ENCODE measurements at places on chromosomes 1 and 21. TPM values are rescaled to one million over a fixed set of nuclear protein-coding genes. Genes with fewer than 3 reads are reported as not detected.

KPRP gene
- total RNA-seq: 0.78 TPM

GRCh38 chr1:231369282-231369681 is 31.2 kb downstream of the SPRTN start:
- DNase-seq: no peak

GNAT2 gene
- not detected for total RNA-seq

CYP2J2 gene
- total RNA-seq: 8.5 TPM

CAMK1G gene
- total RNA-seq: not detected

DNA sequence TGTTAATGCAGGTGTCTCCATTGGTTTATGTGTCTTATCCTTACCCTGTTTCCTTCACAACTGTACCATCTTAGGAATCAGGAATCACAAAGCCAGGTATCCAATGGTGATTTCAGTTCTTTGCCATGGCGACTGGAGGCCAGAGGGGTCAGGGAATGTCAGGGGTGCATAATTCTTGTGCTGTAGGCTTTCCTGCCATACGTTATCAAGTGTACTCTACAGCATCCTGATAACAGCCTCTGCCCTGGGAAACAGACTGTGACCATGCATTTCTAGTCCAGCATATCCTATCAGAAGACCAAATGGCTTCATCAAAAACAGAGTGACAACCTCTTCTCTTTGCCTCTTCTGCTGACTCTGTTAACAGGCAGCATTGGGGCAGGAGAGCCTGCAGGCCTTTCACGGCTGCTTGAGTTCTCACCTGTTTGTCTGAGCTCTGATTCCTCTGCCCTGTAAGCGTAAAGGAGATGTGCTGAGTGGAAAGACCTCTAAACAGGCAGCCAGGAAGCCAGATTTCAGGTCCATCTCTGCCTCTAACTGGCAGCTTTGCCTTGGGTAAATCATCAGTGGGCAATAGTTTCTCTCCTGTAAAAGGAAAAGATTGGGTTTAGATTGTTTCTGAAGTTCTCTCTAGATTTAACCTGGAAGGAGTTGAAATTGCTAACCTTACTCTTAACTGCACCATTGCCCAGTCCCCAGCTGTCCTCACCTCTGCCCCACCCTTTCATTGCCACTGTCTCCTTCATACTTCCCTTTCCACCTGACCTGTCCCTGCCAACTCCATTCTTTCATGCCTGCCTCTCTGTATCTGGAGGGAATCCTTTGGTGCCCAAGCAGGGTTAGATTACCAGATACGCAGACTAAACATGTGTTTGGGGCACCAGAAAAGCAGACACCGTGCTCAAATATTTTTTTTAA is 80.2 kb downstream of the LRRC8D start:
- DNase-seq: no peak

PRAMEF15 gene
- not detected for total RNA-seq

- DNase-seq: no peak
Observed at GRCh38 chr1:223016890-223017289, 126.2 kb downstream of the TLR5 start.

- DNase-seq: no peak
Observed at GRCh38 chr1:81224222-81224621, 576.5 kb upstream of the ADGRL2 start.

Measured in foreskin keratinocyte (primary cell).